ENCODE measurements at places on chromosomes 1 and 21. TPM values are rescaled to one million over a fixed set of nuclear protein-coding genes. Genes with fewer than 3 reads are reported as not detected.

GRCh38 chr1:116020668-116021272, 44.5 kb downstream of the SLC22A15 start:
- H3K27ac ChIP-seq, result no peak overlapping the region
- H3K4me3 ChIP-seq, result no peak overlapping the region
- no peaks in the 10 kb centered on the region for H3K4me1 ChIP-seq
- H3K36me3 ChIP-seq, result peaks cover 9% of the 10 kb centered on the region
- DNase-seq, result no peak
- H3K27me3 ChIP-seq, result no peaks in the 10 kb centered on the region

GRCh38 chr1:24995140-24995539, 65.1 kb upstream of the RUNX3 start:
- no peak overlapping the region for H3K27ac ChIP-seq
- H3K27me3 ChIP-seq, result no peaks in the 10 kb centered on the region
- DNase-seq, result no peak
- H3K4me3 ChIP-seq, result no peak overlapping the region
- H3K36me3 ChIP-seq, result no peaks in the 10 kb centered on the region

- no peaks in the 10 kb centered on the region for H3K27me3 ChIP-seq
- H3K4me1 ChIP-seq, result no peaks in the 10 kb centered on the region
- no peak overlapping the region for H3K4me3 ChIP-seq
- H3K27ac ChIP-seq, result no peak overlapping the region
- H3K36me3 ChIP-seq, result no peaks in the 10 kb centered on the region
These were observed 379.3 kb downstream of the HHIPL2 start for GRCh38 chr1:222168621-222169020.

GRCh38 chr1:75543705-75544104, 67.2 kb downstream of the SLC44A5 start:
- DNase-seq, result no peak
- no peaks in the 10 kb centered on the region for H3K4me1 ChIP-seq
- H3K36me3 ChIP-seq, result no peaks in the 10 kb centered on the region
- no peak overlapping the region for H3K27ac ChIP-seq

FCER1G gene
- 40.6 TPM for total RNA-seq

ZNF683 gene
- not detected for total RNA-seq

FAM177B gene
- total RNA-seq, result 1.0 TPM
